ENCODE measurements at places on chromosomes 3 and 15.

DNA sequence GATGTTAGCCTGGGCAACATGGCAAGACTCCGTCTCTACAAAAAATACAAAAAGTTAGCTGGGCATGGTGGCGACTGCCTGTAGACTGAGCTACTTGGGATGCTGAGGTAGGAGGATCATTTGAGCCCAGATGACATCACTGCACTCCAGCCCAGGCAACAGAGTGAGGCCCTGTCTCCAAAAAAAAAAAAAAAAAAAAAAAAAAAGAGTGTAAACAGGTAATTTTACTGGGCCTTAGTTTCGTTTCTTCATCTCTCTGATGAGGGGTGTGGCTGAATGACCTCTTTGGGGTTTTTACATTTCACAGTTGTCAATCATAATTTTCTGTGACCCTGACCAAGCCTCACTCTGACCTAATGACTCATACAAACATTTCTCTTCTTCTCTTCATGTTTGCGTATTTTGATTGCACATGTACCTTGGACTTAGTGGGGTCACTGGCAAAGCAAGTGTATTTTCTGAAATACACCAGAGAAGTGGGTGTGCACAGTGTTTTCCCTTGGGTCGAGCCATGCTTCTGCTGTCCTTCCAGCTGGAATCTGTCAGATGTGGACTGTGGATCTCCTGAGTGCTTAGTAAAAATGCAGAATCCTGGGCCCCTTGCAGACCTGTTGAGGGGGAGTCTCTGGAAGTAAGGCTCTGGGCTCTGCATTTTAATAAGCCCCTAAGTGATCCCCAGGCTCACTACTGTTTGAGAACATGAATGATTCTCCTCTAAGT lies 140.5 kb downstream of the FNDC3B start:
- DNase-seq: no peak

- no peak for DNase-seq
Measured at GRCh38 chr3:8619548-8619947, 25.1 kb downstream of the SSUH2 start.

GRCh38 chr3:161305095-161305991 lies 66.0 kb downstream of the SPTSSB start:
- DNase-seq: no peak

DNA sequence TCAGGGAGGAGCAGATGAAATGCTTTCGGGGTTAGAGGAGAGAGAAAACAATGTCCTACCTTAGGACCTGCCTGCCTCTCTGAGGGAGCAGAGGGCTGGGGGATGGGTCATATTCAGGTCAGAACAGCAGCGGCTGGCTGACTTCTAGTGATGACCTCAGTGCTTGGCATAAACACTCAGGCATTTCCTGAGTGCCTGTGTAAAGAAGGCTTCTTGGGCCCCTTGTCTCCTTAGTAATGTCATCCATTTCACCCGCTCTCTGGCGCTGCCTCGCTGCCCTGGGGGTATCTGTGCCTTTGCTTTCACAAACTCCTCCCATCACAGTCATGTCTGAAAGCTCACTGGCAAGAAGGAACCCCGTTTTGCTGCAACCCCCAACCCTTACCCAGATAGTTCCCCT lies 82.9 kb upstream of the GSK3B start:
- peak; percentile 61 for DNase-seq

DNA sequence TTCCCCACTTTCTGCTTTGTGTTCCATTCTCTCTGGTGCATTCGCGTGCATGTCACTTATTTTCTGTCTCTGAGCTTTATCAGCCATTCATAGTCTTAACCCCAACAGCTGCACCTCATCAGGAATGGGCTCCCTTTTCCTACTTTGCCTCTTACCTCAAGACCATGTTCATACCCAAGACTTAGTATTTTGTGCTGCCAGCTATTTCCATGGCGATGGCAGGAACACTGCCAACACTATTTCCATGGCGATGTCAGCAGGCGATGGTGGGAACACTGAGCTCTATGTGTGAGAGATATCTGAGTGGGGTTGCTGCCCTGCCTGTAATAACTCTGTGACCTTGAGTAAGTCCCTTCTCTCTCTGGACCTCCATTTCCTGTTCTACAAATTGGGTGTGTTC lies 5.5 kb downstream of the ZNF35 start:
- no peak for DNase-seq

DNA sequence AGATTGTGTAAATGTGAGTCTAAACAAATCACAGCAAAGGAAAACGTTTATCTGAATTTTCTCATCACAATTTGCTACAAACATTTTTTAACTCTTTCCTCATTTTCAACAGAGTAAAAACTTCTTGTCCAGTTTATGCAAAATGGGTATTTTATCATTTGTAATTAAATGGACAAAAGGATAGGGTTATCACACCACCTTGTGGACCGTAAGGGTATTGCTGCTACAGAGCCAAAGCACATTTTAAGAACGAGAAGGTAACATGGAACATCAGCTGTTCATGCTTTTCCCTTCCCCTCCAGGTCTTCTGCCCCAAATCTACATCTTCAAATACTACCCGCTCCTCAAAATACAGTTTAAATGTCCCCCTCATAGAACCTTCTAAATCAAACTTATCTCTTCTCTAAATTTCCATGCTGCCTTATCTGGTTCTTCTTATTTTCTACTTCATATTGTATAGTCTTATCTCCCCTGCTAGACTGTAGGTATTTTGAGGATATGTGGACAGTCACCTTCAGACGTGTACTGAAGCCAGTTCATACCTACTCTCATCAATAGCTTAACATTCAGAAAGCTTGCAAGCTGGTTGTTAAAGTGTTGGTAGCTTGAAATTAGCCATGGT lies 12.8 kb upstream of the SETMAR start:
- no peak for DNase-seq

DNA sequence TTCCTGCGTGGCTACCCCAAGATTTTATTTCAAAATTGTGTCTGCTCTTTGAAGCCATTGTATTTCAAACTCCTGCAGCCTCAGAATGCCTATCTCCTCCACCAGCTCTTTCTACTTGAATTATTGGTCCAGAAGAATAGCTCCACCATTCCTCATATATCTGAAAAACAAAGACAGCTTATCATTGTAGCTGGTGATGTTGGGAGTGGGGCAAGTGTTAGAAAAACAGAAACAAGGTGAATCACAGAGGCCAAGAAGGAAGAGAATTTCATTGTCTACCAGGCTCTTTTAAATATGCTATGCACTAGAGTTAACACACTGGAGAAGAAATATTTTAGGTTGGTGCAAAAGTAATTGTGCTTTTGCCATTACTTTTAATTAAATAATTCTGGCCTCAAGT lies 307.9 kb upstream of the ROPN1 start:
- DNase-seq: no peak

- no peak for DNase-seq
Measured at GRCh38 chr3:12662593-12663400, 1.1 kb downstream of the RAF1 start.

DNA sequence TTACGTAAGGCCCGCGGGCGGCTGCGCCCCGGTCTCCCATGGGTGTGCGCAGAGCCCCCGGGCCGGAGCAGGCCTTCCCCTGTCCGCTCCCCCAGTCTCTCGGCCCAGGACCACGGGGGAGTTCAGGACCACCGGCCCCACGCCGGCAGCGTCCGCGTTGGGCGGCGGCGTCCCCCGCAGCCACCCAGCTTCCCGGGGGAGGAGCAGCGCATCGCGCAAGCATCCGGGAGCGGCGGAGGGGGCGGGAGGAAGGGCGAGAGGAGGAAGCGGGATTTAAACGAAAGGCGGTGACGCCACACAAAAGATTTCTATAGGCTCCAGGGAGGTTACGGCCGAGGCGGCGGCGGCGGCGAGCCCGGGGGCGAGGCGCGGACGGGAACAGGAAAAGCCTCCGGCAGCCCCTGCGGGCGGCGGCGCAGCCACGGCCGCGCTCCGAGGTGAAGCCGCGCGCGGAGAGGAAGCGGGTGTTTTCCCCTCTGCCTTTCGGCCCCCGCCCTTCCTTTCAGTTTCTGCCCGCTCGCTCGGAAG lies at the start of gene TLNRD1:
TSS of gene TLNRD1 (plus strand) at position 300 of the 528 bp plus-strand sequence. CDS start 1,349 bp downstream, outside the sequence.
- DNase-seq: peak; percentile 96

GRCh38 chr3:70383360-70383831 lies 71.0 kb upstream of the MDFIC2 start:
- no peak for DNase-seq

DNA sequence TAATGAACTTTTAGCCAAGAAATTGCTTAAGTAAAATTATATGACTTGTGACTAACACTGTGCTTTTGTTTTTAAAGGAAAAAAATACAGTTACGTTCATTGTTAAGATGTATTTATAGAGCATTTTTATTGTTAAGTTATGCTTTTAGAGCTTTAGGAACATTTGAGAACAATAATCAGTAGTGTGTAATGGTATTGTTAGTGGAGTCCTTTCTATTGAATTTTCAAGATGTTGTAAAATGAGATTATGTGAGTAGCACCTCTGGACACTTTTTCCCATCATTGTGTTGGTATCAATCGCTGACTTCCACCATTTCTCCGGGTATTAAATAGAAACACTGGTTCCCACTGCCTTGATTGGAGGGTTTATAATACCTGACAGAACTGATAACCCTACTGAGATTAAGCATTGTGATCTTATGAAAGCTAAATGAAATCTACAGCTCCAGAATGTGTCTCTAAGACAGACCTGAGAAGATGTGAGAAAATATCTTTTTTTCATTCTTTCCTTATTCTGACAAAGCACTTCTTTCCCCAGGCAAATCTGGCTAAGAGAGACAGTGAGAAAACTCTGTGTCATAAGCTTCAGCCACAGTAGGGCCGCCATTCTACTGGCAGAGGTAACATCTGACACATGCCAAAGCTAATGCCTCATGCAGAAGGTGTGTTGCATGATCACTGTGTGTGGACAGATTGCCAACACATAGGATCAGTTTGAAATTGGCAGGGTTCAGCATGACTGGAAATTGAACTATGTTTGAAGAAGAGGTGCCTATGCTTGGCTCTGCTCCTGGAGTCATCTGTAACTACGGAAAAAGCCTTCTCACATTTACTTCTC lies 610.8 kb downstream of the MECOM start:
- no peak for DNase-seq

- peak; percentile 80 for DNase-seq
Measured at GRCh38 chr3:99659032-99659431, 20.6 kb downstream of the COL8A1 start.

- DNase-seq: no peak
Measured at GRCh38 chr3:57961177-57961827, 46.9 kb upstream of the FLNB start.

DNA sequence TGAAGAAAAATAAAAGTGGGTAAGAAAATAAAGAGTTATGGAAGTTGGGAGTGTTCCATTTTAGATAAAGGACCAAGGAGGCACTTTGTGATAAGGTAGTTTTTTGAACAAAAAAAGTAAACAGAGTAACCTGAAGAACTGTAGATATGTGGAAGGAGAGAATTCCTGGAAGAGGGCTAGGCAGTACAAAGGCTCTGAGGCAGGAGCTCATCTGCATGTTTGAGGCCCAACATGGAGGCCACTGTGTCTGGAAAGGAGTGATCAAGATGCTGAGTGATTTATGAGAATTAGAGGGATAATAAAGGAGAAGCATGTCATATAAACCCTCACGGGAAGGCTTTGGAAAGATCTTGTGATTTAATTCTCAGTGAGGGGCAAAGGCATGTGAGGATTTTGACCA lies 126.5 kb downstream of the DTWD1 start:
- DNase-seq: no peak

GRCh38 chr3:6935970-6936369 lies 75.1 kb downstream of the GRM7 start:
- DNase-seq: no peak

DNA sequence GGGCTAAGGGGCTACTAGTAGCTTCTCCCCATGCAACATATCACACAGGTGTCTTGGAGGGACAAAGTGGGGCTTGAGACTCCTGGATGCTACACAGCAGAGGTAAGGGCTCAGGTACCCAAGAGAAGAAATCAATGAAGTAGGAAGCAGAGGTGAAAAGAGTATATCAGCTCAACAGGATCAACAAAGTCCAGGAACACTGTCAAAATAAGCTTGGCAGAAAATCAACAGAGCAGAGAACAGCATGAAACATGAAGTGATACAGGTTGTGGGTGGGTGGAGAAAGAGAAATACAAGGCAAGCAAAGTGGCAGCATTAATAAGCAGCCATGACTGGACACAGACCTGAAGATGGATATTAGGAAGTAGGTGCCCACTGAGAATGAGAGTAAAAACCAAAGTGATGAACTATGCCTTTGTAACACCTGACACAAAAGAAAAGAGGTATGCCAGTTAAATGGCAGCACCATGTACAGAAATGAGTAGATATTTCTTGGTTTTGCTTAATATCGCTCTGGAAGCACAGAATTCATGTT lies 637.4 kb downstream of the FHIT start:
- DNase-seq: no peak

DNA sequence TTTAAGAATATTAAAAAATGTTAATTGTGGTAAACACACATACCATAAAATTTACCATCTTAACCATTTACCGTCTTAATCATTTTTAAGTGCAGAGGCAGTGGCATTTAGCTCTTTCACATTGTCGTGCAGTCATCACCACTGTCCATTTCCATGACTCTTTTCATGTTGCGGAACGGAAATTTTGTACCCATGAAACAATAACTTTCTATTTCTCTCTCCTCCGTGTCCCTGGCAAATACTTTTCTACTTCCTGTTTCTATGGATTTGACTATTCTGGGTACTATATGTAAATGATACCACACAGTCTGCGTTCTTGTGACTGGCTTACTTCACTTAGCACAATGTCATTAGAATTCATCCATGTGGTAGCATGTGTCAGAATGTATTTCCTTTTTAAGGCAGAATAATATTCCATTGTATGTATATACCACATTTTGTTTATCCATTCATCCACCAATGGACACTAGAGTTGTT lies 27.9 kb downstream of the AKAP13 start:
- no peak for DNase-seq

- no peak for DNase-seq
Measured at GRCh38 chr3:120067083-120067482, 27.2 kb downstream of the GSK3B start.

DNA sequence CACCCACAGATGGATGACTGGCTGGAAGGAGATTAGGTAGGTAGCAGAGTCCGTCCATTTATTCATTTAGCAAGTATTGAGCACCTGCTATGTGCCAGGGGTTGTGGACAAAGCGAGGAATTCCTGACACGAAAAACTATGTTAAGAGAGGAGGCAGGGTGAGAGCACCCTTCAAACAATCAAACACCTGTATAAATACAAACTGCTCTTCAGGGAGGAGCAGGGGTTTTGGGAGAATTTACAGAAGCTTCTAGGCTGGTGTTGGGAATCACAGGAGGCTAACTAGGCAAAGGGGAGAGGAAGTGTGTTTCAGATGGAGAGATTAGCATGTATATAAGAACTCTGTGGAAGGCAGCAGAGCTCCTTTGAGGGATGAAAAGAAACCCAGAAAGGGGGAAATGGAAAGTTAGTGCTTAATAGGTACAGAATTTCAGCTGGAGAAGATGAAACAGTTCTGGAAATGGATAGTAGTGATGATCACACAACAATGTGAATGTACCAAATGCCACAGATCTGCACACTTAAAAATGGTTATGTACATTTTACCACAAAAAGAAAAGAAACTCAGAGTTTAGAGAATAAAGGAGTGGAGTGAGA lies 805 bp upstream of the SEC22C start:
- no peak for DNase-seq

DNA sequence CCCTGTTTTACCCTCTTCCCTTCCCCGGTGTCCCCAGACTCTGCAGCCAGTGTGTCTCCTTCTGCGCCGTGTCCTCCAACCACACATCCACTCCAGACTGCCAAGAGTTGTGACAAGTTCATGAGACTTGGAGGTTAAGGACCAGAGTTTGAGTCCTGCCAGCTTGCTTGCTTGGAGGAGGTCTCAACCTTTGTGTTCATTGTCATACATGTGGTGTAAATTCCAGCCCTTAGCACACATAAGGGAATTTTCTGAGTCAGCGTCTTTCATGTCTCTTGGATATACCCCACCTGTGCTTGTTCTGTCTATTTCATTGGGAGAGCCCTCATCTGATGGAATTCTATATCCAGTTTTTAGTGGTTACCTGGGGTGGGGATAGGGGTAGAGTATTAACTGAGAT lies 13.3 kb downstream of the CORO2B start:
- no peak for DNase-seq
